Dermis microvascular lymphatic vessel endothelial cell (primary cell): ENCODE measurements at places on chromosomes 5 and 9. TPM values are rescaled to one million over a fixed set of nuclear protein-coding genes. Genes with fewer than 3 reads are reported as not detected.

LOX gene
- 52.9 and 75.7 TPM in 2 replicates for total RNA-seq

DNAJC18 gene
- total RNA-seq = 5.9 TPM in 2 replicates

- DNase-seq = peak; percentile 8
These were observed 32.3 kb upstream of the FIBCD1 start for GRCh38 chr9:130971294-130971849.

DNA sequence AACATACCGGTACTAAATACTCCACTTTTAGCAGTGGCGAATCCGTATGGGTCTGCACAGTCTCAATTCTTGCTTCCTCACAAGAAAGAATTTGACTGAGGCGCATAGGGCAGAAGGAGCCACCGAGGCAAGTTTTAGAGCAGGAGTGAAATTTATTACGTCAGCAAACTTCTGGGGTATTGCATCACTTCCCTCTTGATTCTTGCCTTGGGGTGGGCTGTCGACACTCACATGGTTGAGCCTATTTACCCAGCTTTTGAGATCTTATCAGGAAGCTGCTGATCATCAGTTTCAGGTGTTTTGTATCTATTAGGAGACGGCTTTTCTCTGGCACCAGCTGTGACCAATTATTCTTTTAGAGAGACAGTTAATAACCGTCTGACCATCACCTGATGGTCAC lies 111.5 kb upstream of the CCNH start:
- DNase-seq = no peak

GRCh38 chr9:211036-211435 lies 3.6 kb upstream of the DOCK8 start:
- DNase-seq = no peak

DNA sequence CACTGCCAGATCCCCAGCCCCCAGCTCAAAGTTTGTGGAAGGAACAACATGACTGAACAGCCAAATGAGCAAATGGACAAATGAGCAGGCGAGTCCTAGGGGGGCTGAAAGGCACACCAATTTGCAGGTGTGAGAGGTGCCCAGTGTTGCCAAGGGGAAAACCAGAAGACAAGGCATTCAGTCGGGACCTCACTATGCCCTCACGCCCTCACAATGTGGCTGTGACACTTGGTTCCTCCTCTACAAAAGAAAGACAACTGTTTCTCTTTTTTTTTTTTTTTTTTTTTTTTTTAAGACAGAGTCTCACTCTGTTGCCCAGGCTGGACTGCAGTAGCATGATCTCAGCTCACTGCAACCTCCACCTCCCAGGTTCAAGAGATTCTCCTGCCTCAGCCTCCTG lies 28.0 kb downstream of the TNIP1 start:
- no peak for DNase-seq

DNA sequence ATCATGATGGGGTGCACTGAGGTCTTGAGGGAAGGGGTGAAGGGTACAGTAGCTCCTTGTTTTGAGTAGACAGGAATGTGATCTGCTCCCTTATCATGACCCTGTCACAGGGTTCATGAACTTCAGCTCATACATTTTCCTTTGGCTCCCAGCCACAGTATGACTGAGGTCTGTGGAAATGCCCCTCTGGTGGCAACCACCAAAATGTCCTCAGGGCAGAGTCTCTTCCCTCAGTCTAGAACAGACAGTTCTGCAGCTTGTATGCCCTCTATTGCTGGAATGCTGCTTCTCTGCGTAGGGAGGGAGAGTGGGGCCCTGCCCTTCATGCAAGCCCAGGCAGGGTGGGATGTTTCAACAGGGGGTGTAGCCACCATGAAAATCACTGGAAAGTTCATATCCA lies 53.8 kb upstream of the SNCAIP start:
- no peak for DNase-seq

DNA sequence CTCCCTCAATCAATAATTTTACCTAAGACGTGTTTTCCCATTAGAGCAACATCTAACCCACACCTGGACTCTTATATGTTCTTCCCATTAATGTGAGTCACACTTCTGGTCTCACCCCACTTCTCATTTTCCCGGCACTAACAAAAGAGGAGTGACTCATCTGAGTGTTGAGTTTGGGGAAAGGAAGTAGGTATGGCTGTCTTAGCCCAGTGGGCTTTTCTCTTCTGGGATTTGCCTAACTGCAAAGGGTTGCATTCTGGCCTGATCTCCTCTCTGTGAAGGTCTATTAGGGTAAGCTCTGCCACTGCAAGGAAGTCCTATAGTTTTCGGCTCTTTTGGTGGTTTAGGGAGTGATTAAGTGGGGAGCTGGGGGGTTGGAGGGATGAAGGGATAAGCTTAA lies 195.6 kb downstream of the KIAA0825 start:
- peak; percentile 51 for DNase-seq
